Thoracic aorta (tissue), 2 donors: ENCODE measurements at places on chromosomes 7 and 10.

DNA sequence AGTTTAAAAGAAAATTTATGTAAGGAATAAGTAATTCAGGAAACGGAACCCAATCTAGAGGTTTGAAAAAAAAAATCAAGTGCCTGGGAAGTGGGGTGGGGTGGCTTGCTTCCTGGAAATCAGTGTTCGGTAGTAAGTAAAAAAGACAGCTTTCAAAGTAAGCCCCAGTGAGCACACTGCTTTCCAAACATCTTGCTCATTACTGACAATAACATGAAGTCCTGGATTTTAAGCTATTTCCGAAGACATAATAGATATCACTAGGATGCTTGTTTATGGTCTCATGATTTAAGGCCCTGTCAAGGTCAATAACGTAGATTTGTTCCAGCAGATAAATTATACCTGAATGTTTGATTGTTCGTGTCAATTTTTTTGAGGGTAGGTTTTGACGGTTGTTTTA lies 1.3 kb downstream of the STAMBPL1 start:
- no peak for DNase-seq

GRCh38 chr10:49841615-49842332 lies 79.7 kb upstream of the OGDHL start:
- DNase-seq = no peak

DNA sequence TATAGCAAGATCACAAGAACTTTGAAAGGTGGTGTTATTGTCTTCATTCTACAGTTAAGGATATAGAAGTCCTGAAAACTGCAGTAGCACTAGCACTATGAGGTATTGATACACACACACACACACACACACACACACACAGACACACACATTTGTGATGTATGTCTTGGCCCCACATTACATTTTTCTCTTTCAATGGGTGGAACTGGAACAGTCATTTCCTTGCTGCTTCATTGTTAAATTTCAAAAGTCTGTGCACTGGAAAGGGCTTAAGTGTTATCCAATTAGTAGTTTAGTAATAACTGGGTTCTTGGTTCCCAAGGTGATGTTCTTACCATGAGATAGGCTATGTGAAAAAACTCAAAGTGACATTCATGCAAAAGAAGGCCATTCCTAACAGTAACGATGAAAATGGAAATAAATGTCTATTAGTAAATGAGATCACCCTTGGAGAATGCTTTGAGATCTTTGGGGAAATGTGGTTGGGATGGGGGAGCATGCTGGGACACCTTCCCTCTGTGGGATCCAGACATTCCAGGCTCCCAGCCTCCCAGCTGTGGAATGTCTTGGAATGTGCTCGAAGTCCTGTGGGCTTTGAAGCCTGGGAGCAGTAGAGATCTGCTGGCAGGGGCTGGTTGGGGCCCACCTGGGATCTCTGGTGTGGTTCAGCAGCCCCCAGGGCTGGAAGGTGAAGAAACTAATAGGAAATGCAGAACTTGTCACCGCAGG lies 37.4 kb upstream of the CALD1 start:
- DNase-seq = no peak

DNA sequence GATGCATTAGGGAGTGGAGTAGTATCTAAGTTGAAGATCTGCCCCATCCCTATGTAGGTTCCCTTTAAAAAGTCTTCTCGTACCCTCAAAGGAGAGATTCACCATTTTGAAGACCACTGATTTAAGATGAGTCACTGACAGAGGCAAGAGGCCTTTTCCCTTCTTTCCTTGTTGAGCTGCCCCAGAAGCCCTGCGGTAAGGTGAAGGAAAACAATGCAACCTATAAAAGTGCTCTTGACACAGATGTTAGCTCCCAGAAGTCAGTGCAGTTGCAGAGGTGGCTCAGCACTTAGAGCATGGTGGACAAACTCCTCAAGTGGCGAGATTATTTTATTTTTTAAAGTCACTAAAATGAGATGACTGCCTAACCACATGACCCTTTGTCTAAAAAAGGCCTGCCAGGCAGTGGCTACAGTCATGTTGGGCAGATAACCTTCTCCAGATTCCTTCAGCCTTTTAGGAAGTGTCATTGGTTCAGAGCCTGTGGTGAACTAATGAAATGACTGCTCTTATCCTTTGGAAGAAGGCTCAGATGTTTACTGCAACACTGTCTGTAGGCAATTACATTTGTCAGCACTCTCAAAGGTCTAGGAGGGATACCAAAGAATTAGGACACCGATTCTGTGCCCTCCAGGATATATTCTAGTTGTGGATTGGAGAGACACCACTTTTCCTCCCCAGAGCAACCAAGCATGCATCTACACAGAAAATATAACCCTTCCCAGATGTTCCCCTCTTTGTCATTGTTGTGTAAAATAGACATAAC lies 88.7 kb downstream of the ARID5B start:
- no peak for DNase-seq

DNA sequence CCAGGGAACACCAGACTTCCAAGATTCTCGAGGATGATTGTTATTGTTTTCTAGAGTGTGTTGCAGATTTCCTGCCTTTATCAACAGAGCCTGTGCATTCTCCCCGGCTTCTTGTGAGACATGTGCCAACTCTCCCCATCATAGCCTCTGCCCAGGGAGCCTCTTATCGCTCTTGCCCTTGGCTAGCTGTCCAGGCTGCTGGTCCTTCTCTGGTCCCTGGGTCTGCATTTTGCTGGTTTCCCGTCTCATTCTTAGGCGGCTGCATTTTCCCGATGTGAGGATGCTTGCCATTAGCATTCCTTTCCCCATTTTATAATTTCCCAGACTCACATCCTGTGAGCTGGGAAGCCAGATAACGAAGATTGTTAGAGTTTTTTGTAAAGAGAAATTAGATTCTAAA lies 15.2 kb downstream of the SLC13A4 start:
- DNase-seq = no peak

GRCh38 chr10:30868611-30869010 lies 163.1 kb downstream of the ZNF438 start:
- DNase-seq = no peak

DNA sequence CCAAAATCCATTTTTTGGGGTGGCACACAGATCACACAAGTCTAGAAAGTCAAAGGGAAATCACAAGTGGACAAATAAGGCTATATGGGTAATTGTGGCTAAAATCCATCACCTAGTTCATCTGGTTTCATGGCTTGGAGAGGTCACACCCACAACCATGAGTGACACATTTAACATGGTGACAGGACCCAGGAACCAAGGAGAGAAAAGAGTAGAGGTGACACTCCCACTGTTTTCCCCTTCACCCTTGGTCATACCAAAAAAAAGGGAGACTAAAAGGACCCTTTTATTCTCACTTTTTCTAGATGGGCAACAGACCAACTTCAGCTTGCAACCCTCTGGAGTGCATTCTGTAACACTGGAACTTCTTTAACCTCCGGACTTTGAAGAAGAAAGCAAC lies 46.2 kb upstream of the ZNF107 start:
- DNase-seq = no peak

DNA sequence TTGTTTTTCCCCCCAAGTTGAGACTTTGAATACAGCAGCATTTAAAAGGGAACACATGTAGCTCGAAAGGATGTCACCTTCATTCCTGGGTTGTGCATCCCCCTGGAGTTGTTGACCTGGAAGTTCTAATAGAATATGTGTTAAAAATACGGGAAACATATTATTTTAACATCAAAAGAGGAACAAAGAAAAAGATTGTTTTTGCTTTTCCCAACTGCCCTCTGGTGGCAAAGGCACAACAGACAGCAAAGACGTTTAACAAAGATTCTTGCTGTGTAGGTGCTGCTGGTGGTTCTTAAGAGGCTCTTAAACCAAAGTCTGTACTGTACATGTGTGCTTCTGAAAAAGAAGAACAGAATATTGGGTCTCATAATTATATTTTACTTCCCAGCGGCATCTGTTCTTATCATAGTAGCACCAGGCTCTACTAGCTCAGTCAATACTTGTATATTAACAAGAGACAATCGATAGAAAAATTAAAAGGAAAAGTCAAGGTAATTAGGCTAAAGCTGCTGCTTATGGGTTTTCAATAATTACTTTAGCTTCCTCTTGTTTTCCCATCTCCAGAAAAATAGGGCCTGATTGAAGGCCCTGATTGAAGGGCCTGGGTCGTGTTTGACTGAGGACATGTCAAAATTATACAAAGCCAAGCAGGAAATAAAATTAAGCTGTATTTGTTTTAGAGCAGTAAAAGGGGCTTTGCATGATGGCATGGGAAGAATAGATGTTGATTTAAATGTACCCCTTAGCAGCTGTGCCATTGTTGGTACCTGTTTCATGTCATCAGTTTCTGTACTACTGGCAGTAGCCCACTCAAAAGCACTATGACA lies 384.2 kb upstream of the LRGUK start:
- DNase-seq = no peak
